ENCODE measurements at places on chromosomes 5 and 9.

- no peaks in the 10 kb centered on the region for H3K27me3 ChIP-seq
- no peak for DNase-seq
- H3K4me1 ChIP-seq: no peaks in the 10 kb centered on the region
- H3K4me3 ChIP-seq: no peak overlapping the region
- no peaks in the 10 kb centered on the region for H3K36me3 ChIP-seq
Measured at GRCh38 chr9:120152295-120152694, 427.7 kb downstream of the CDK5RAP2 start.

DNA sequence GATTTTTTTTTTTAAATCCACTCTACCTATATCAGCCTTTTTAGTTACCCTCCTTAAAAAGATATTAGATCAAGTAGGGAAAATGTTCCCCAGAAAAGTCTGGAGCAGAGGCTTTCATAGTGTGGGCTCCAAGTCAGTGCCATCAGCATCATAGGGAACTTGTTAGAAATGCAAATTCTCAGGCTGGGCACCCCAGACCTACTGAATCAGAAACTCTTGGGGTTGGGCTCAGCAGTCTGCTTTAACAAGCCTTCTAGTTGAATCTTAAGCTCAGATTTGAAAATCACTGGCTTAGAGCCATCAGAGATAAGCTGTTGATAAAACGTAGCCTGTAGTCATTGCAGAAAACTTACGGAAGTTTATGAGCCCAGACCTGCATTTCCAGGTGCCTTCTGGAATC is 140.1 kb downstream of the TMEM38B start:
- no peaks in the 10 kb centered on the region for H3K4me1 ChIP-seq
- H3K36me3 ChIP-seq: no peaks in the 10 kb centered on the region
- no peak overlapping the region for H3K4me3 ChIP-seq
- no peak for DNase-seq
- no peak overlapping the region for H3K27ac ChIP-seq

GRCh38 chr9:136564379-136564988 is 18.6 kb upstream of the NOTCH1 start:
- H3K27ac ChIP-seq: peak overlapping the region; percentile 78
- H3K4me1 ChIP-seq: peaks cover 5% of the 10 kb centered on the region
- peak; percentile 78 for DNase-seq
- no peak overlapping the region for H3K4me3 ChIP-seq

GRCh38 chr9:77595426-77596095 is 52.6 kb downstream of the GNA14 start:
- H3K27ac ChIP-seq: peak overlapping the region; percentile 41
- no peaks in the 10 kb centered on the region for H3K4me1 ChIP-seq
- DNase-seq: no peak
- no peaks in the 10 kb centered on the region for H3K36me3 ChIP-seq

DNA sequence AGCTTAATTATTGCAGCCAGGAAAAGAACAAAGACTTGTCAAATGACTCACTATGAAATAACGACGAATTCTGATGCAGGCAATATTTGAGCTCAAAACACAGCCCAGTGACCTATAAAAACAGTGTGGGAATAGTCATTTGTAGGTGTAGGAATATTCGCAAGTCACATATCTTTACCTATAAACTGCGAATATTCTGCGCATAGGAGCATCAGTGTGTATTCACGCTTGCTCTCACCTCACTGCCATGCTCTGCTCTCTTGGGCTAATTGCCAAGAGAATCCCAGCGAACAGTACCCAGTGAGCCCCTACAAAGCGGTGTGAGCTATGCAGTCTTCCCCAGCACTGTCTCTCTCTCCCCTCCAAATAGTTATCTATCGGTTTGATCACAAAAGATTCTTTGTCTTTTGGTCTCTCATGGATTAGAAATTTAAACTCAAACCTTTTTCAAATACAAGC is 74.2 kb downstream of the ST8SIA4 start:
- H3K36me3 ChIP-seq: no peaks in the 10 kb centered on the region
- no peaks in the 10 kb centered on the region for H3K4me1 ChIP-seq
- no peak overlapping the region for H3K4me3 ChIP-seq
- H3K27me3 ChIP-seq: no peaks in the 10 kb centered on the region
- DNase-seq: no peak

DNA sequence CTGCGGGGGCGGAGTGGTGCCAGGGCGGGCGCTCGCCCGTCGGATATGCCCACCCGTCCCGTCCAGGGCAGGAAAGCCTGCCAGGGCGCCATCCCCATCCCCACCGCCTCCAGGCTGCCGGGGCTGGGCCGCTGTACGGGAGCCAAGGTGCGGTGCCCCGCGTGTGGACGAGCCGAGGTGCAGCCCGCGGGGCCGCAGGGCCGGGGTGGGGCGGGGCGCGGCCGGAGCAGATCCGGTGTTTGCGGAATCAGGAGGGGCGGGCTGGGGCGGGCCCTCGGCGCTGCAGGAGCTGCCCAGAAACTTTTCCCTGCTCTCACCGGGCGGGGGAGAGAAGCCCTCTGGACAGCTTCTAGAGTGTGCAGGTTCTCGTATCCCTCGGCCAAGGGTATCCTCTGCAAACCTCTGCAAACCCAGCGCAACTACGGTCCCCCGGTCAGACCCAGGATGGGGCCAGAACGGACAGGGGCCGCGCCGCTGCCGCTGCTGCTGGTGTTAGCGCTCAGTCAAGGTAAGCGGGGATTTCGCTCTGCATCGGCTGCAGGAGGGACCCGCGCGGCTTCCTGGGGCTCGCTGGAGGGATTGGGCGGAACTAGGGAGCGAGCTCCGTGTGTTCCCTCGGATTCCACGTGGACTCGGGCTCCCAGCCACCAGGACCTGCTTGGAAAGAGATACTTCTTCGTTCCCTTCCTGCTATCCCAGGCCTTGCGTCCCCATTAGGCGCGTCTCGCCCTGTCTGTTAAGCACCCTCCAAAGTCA is at the start of gene ITGA2:
Gene ITGA2, plus strand, starts transcription at position 328 of the 756 bp plus-strand sequence. Its CDS starts 117 bp downstream, at position 445.
- H3K4me3 ChIP-seq: peak within 1 kb of the TSS; percentile 48
- no peaks in the 10 kb centered on the region for H3K27me3 ChIP-seq
- H3K4me1 ChIP-seq: no peaks in the 10 kb centered on the region

GRCh38 chr5:132510076-132510475 is 19.5 kb upstream of the IRF1 start:
- H3K36me3 ChIP-seq: no peaks in the 10 kb centered on the region
- no peaks in the 10 kb centered on the region for H3K27me3 ChIP-seq
- H3K4me3 ChIP-seq: no peak overlapping the region
- H3K27ac ChIP-seq: no peak overlapping the region

GRCh38 chr5:15718421-15719179 is 218.6 kb downstream of the FBXL7 start:
- H3K27me3 ChIP-seq: no peaks in the 10 kb centered on the region
- H3K27ac ChIP-seq: peak overlapping the region; percentile 38
- no peak overlapping the region for H3K4me3 ChIP-seq
- no peaks in the 10 kb centered on the region for H3K36me3 ChIP-seq
- no peak for DNase-seq
- no peaks in the 10 kb centered on the region for H3K4me1 ChIP-seq

DNA sequence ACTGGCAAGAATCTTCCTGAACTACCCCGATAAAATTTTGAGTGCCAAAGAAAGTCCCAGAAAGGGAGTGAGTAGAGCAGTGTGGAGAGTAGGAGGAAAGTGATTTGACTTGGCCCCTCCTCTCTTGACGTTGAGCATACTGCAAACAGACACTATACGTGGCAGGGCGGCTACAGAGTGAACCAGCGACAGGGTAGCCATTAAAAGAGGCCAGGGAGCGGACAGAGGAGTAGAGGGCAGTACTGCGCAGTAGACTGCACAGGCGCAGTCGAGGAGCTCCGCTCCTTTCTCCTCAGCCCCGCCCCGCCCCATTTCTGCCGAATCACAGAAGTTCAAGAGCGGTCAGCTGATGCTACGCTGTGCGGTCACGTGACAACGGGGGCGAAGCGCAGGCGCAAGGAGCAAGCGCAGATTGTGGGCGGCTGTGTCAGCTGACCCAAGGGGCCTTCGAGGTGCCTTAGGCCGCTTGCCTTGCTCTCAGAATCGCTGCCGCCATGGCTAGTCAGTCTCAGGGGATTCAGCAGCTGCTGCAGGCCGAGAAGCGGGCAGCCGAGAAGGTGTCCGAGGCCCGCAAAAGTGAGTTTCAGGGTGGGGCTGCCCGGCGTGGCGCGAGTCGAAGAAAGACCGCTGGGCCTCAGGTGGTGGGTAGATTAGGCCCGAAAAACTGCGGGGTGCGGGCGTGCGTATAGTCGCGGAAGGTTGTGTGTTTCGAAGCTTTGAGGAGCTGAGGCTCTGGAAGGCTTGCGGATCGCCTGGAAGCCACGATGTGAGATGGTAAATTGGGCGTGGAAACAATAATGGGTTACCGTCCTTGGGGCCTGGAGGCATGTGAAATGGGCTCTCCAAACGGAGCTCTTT is at the start of gene ATP6V1G1:
Gene ATP6V1G1, plus strand, starts transcription at position 425 of the 858 bp plus-strand sequence. Its CDS starts 70 bp downstream, at position 495.
- peaks cover 11% of the 10 kb centered on the region for H3K4me1 ChIP-seq
- H3K27ac ChIP-seq: peak within 1 kb of the TSS; percentile 95
- no peaks in the 10 kb centered on the region for H3K36me3 ChIP-seq

GRCh38 chr5:1824109-1824821 is 23.1 kb downstream of the NDUFS6 start:
- H3K4me1 ChIP-seq: no peaks in the 10 kb centered on the region
- no peak for DNase-seq

DNA sequence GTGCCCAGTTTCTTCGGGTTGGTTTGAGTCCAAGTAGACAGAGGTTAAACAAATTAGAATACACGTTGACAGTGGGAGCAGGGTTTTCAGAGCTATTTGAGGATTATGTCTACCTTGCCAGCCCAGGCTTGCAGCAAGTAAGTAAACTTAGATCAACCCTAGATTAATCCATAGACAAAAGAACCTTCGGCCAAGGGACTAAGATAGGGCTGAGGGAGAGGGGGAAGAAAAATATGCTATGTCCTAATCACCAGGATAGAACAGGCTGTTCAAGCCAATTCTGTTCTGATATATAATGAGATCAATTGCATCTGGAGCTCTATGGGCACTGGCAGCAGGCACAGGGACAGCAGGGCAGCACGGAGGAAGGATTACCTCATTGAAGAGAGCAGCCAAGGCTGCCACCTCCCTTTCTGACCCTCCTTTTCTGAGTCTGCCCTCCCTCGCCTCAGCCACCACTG is 377.7 kb downstream of the PIK3R1 start:
- H3K27ac ChIP-seq: peak overlapping the region; percentile 52
- no peaks in the 10 kb centered on the region for H3K36me3 ChIP-seq
- no peaks in the 10 kb centered on the region for H3K4me1 ChIP-seq
- H3K4me3 ChIP-seq: no peak overlapping the region

DNA sequence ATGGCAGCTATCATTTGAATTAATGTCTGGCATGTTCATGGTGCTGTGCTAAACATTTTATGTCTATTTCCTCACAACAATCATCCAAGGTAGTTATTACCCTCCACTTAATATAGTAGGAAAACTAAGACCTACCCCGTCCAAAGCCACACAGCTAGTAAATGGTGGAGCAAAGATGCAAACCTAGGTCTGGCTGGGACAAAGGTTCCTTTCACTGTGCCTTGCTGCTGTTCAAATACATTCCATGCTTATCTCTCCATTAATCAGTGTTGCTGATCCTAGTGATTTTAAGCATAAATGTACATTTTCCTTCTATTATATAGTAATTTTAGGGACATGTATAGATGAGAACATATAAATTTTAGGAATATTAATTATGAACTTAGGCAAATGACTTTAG is 38.7 kb downstream of the CCDC125 start:
- no peak for DNase-seq
- H3K36me3 ChIP-seq: no peaks in the 10 kb centered on the region
- no peaks in the 10 kb centered on the region for H3K27me3 ChIP-seq
- H3K4me1 ChIP-seq: no peaks in the 10 kb centered on the region
- no peak overlapping the region for H3K4me3 ChIP-seq

GRCh38 chr5:110884005-110884404 is 145.2 kb downstream of the SLC25A46 start:
- no peak overlapping the region for H3K27ac ChIP-seq
- no peaks in the 10 kb centered on the region for H3K4me1 ChIP-seq
- no peak for DNase-seq
- H3K4me3 ChIP-seq: no peak overlapping the region
- no peaks in the 10 kb centered on the region for H3K36me3 ChIP-seq

DNA sequence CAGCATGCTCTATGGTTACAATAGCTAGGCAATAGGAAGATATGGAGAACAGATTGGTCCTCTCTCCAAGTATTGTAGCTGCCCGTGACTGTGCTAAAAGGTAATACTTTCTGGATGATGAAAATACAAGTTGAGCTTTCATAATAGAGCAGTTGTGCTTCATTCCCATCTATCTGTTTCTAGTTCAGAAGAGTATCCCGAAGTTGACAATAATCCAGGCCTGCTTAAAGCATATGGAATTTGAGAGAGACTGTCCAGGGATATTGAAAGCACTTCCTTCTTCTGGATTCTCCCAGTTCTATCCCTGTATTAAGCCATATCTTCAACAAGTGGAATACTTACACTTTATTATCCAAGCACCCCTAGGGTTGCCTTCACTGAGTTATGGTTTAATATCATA is 350.4 kb downstream of the EFNA5 start:
- H3K27me3 ChIP-seq: no peaks in the 10 kb centered on the region
- no peaks in the 10 kb centered on the region for H3K36me3 ChIP-seq
- no peaks in the 10 kb centered on the region for H3K4me1 ChIP-seq

GRCh38 chr5:37501152-37501551 is 122.0 kb downstream of the WDR70 start:
- no peak overlapping the region for H3K4me3 ChIP-seq
- H3K27me3 ChIP-seq: no peaks in the 10 kb centered on the region
- no peak overlapping the region for H3K27ac ChIP-seq
- DNase-seq: no peak

DNA sequence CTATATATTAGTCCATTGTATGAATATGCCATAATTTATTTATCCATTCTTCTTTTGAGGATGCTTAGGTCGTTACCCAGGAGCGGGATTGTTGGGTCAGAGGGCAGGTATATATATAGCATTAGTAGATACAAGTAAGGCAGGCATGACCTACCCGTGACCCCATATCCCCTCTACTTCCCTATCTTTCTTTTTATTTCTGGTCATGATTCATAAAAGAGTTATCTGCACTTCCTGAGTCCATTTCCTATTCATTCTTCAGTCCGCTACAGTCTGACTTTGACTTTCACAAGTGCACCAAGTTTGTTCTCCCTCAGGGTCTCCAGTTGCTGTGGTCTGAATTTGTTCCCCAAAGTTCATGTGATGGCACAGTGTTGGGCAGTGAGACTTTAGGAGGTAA is 6.9 kb downstream of the RHOBTB3 start:
- H3K27ac ChIP-seq: no peak overlapping the region
- H3K27me3 ChIP-seq: no peaks in the 10 kb centered on the region
- no peaks in the 10 kb centered on the region for H3K4me1 ChIP-seq
- DNase-seq: no peak
- H3K36me3 ChIP-seq: no peaks in the 10 kb centered on the region

DNA sequence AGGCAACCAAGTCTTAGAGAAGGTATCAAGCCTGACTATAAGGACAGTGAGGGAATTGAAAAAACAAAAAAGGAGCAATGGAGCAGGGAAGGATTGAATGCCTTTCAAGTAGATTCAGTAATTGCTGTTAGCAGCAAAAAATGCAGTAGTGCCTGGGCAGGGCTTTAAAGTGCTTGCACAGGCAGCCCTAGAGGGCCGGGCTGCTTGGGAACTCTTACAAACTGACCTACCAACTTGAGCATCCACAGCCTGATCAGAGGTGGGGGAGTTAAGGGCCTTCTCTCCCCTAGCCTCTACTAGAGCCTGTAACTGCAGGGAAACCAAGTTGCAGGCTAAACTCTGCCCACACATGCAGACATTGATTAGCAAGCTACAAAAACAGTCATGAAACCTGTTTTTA is 19.4 kb downstream of the FXN start:
- H3K4me1 ChIP-seq: no peaks in the 10 kb centered on the region
- no peak for DNase-seq
- no peaks in the 10 kb centered on the region for H3K27me3 ChIP-seq

GRCh38 chr5:44199408-44199807 is 189.8 kb downstream of the FGF10 start:
- H3K27me3 ChIP-seq: no peaks in the 10 kb centered on the region
- no peak overlapping the region for H3K27ac ChIP-seq
- no peaks in the 10 kb centered on the region for H3K36me3 ChIP-seq
- no peak for DNase-seq
